Neural crest cell (in vitro differentiated cells): ENCODE measurements at places on chromosomes 12 and 14.

GRCh38 chr12:61542551-61542950 lies 717.7 kb upstream of the USP15 start:
- no peak for DNase-seq

GRCh38 chr14:22547313-22547947 lies 41.6 kb downstream of the DAD1 start:
- DNase-seq = no peak

DNA sequence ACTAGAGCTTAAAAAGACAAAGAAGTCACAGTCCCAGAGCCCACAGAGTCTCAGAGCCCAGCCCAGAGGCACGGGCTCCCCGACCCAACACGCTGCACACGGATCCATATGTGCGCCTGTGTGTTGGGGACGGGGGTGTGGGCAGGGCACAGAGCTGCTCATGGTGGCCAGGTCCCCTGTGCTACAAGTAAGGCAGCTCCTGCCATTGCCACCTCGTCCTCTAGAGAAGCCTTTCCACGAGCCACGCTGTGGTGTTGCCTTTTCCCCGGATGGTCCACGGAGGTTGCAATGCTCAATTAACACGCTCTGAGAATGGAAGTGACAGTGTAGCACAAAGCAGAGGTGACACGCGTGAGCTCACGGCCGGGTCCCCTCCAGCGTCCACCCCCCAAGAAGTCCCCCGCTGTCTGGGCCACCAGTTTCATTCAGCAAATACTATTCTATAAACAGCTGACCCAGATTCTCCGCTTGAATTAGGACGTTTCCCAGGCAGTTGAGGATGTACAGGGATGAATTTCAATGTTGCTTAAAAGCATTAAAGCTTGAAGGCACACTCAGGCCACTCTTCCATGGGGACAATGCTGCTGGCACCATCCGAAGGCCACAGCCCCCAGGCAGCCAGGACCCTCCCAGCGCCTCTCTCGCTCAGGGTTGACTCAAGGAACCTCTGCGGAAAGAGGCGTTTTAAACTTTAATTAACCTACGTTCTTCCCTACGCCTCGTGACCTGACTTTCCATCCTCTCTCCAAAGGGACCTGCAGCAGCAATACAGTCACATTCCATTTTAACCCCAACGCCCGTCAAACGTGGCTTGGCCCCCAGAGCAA lies 22.7 kb upstream of the EIF5 start:
- no peak for DNase-seq

DNA sequence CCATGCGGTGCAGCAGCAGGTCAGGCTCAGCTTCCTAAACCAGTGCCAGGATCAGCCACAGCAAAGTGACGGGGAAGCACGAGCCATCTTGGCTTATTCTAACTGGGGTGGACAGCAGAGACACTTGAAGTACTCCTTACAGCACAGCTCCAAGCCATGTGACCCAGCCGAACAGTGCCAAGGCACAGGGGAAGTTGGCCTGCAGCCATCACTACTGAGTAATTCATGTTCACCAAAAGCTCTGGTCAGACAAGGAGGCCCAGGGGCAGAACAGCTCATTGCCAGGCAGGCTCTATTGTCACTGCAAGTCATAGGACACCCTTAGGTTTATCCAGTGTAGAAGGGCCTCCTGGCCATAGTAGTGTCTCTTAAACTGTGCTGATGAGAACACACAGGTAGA lies 23.4 kb upstream of the SLC35F4 start:
- DNase-seq = no peak

- DNase-seq = no peak
These were observed 40.5 kb downstream of the LIMA1 start for GRCh38 chr12:50242751-50243191.

GRCh38 chr14:99057576-99058083 lies 214.4 kb downstream of the BCL11B start:
- DNase-seq = no peak

GRCh38 chr14:29301571-29301970 lies 535.0 kb downstream of the FOXG1 start:
- DNase-seq = no peak
